ENCODE measurements at places on chromosomes 7 and 10.

DNA sequence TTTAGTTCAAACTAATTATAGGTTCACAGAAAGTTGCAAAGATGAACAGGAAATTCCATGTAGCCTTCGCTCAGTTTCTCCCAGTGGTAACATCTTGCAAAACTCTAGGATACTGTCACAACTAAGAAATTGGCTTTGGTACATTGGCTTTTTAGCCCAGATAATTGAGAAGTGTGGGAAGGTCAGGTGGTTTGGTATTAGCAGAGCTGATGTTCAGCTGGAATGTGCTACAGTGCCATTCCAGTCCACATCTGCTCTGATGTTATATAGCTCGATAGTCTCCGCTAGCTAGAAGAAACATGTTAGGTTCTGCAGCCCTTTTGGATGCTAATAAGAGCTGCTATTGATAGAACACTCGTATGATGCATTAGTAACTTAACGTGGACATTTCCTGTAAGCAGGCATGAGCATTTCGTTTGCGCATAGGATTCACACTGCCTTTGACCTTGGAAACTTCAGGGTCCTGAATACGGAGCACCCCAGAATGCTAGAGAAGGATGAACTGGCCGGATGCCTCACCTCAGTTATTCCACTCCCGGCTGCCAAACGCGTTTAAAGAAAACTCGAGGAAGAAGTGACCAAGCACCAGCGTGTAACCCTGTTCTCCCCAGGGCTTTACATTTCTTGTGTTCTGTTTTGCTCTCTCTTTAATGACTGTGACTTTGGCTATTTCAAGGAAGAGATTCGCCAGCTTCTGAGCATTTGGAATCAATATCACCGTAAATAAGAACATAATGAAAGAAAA lies 271.4 kb downstream of the GALNT17 start:
- no peak for DNase-seq

DNA sequence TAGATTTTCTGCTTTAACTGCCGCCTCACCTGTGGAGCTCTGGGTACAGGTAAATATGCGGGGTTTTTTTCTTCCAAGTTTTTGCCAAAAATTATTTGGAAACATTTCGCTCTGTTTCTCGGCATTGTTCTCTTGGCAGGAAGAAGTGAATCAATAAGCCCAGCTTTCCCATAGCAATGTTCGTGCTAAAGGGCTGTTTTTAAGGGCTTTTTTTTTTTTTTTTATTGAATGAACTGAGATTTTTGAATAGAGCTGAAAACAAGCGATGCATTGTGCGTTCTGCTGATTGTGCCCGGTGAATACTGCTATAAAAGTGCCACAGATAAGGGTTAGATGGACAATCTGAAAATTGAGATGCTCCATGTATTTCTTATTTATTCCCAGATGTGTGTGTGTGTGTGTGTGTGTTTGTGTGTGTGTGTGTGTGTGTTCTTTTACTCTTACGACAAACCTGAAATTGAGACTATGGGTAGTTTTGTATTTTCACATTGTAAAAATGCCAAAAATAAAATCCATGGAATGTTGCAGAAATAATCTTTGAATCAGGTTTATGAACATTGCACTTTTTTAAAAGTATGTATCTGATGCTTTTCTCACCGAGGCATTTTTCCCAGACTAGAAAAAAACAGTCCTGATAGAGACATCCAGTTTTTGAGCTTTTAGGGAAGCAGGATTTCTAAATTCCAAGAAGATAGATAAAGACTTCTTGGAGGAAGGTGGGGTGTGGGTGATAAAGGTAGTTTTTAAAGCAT lies 30.5 kb downstream of the KIAA1217 start:
- DNase-seq: no peak

DNA sequence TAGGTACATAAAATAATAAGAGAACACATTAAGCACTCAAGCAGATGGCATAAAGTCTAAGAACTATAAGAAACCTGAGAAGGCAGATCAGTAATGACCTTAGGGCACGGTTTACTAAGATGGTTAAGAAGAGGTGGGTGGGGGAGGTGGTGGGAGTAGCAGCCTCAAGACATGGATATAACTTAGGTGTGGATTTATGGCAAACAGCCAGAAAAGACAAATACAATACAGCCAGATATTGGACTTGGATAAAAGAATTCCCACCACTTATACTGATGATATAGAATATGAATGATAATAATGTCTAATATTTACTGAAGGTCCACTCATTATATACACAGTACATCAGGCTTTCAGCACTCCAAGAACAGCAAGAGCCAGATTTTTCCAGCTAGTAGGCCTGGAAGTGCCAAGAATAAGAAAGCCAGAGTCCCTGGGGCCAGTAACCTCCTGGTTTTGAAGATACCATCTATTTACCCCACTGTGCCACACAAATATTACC lies 11.9 kb downstream of the DPY19L1 start:
- no peak for DNase-seq

GRCh38 chr10:92142949-92143348 lies 147.9 kb downstream of the CPEB3 start:
- DNase-seq: no peak

GRCh38 chr10:61662794-61663259 lies at the start of gene CABCOCO1:
TSS of gene CABCOCO1 (plus strand) at chr10:61662929. CDS start at chr10:61662973, 44 bp downstream.
- no peak for DNase-seq

DNA sequence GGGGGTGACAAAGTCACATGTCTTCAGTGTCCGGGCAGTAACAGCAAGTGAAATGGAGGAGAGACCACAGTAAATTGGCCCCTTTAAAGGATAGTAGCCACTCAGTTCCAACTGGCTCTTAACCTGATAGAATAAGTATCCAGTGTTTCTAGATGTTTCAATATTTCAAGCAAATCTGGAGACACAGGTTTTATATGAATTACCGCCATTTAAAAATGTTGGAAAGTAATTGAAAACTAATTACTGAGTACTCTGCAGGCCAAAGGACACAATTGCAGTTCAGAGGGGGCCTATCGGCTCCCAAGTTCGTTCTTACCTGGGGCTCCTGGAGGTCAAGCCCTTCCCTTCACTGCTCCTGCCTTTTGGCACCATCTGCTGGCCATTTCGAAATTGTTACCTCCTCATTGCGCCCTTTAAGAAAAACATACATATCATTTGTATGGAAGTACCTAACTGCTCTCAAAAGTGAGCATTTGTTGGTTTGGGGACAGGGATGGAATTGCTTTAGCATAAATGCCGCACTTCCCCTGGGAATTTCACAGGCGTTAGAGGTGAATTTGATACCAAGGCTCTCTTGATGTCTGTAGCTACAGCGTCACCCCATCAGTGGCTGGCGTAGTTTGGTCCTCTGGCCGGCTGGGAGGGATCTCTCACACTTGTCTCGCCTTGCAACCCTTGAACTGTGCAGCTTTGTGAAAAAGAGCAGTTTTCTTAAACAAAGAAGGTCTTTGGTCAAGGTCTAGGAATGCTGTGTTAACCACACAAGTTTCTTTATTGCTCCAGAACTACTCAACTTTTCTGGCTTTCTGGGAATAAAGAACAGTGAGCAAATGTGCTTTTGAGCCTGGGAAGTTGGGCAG lies 220.0 kb downstream of the ARHGAP21 start:
- no peak for DNase-seq

DNA sequence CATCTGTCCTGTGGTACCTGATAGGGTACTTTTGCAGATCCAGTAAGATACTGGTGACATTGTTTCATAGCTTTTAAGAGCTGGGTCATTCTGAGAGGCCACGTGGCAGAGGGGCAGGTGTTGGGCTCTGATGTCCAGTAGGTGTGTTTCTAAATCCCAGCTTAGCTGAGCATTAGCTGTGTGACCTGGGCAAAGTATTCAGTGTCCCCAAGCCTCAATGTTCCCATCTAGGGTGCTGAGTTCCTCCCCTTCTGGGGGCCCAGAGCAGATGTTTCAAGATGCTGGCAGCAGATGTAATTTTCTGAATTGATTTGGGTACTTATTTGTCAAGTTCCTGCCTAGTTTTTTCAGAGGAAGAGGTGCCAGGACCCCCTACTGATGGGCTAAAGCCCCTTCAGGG lies 52.9 kb downstream of the NEURL1 start:
- no peak for DNase-seq

- no peak for DNase-seq
Observed at GRCh38 chr7:125391921-125392320, 462.3 kb upstream of the POT1 start.

DNA sequence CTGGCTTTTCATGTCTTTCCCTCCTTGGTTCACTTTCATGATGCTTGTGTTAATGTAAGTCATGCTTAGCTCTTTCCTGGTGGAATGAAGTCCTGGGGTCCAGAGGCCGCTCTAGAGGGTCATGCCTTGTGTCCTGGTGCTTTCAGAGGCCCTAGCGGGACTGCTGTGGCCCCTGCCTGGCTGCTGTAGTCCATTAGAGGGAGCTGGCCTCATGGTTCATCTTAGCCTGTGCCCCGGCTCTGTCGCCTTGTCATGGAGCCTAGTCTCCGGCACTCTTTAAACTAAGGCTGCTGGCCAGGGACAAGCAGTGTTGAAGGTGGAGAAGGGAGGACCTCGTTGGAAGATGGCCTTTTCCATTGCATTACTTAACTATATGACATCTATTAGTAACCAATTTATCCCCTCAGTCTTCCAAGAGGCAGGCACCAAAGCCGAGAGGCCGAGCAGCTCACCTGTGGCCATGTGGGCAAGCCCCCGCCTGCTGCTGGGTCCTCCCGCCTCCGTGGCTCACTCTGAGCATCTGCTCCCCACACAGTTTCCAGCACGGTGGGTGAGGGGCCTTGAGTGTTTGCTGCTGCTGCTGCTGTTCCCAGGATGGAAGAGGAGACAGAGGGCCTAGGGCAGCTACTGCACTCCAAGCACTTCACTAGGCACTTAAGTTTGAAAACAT lies 5.0 kb upstream of the NDUFB2 start:
- no peak for DNase-seq

- no peak for DNase-seq
Observed at GRCh38 chr10:124516181-124516580, 54.6 kb downstream of the LHPP start.

DNA sequence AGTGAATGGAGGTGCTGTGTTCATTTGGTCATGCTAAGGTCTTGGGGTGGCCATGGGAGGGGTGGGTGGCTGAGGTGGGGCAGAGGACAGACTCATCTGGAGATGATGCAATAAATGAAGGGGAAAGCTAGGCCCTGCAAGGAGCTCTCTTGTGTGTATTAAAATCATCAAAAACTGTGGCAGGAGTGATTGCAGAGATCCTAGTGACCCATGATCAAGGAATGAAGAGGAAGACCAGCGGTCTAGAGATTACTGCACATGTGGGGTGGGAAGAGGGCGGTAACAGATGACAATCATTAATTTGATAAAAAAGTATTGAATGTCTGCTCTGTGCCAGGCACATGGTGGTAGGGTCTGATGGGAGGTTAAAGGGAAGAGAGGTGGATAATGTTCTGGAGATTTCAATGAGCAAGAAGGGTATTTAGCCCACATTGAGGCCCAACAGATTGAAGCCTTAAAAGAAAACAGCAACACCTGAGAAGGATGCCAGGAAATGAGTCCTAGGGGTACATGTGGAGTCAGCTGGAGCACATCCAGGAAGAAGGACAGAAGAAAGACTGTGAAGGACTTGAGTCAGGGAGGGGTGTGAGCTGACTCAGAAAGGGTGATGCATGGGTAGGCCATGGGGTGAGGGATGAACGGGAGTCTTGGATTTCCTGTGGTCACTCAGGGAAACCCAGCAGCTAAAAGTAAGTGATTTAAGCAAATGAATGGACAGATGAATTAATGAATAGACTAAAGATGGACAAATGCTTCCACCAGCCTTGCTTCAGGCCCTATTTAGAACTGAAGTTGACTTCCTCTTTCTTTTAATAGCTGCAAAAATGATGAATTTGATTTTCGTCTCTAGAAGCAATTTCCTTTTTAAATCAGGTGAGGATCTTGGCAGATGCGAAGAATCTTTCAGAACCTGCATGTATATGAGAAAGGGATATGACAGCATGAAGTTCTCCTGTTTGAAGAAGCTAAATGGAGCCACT lies 83.1 kb upstream of the IGFBP3 start:
- DNase-seq: no peak

DNA sequence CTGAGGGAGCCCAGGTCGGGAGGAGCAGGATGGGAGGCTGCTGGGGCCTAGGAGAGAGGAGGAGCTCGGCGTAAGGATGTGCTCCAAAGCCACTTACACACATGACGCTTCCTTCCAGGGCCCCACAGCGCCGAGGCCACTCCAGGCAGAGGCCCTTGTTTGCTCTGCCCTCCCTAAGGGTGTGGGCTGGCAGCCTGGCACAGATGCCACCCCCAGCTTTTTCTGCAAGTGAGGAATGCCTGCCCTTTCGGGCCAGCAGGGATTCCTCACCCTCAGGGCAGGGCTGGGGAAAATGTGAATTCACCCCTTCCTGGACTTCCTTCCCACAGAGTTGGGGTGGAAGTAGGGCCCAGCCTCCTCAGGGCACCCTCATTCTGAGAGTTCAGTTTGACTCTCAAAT lies 5.6 kb upstream of the AQP1 start:
- no peak for DNase-seq

GRCh38 chr10:70250961-70251680 lies 17.9 kb upstream of the PPA1 start:
- no peak for DNase-seq

- DNase-seq: no peak
Observed at GRCh38 chr10:11705722-11706121, 36.5 kb upstream of the ECHDC3 start.

- peak; percentile 81 for DNase-seq
Observed at GRCh38 chr7:140062528-140063299, at the start of gene PARP12. TSS of gene PARP12 (minus strand) at chr7:140062951. CDS start at chr7:140062847, 104 bp downstream.

DNA sequence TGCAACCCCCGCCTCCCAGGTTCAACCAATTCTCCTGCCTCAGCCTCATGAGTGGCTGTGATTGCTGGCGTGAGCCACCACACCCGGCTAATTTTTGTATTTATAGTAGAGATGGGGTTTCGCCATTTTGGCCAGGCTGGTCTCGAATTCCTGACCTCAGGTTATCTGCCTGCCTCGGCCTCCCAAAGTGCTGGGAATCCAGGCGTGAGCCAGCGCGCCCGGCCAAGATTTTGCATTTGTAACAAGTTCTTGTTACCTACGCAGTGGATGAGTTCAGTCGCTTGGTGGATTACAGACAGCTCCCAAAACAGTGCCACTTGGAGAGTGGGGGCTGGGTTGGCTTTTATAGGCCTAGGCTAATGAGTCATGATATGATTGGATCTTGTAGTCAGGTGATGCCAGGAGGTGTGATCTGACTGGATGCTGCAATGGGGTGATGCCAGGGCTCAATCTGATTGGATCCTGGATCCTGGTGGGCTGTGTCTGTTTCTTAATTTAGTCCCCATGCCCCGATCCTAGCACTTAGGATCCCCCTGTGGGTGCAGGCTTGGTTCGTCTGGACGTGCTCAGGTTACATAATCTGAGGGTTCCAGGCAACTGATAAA lies 20.3 kb downstream of the SBDS start:
- DNase-seq: no peak

DNA sequence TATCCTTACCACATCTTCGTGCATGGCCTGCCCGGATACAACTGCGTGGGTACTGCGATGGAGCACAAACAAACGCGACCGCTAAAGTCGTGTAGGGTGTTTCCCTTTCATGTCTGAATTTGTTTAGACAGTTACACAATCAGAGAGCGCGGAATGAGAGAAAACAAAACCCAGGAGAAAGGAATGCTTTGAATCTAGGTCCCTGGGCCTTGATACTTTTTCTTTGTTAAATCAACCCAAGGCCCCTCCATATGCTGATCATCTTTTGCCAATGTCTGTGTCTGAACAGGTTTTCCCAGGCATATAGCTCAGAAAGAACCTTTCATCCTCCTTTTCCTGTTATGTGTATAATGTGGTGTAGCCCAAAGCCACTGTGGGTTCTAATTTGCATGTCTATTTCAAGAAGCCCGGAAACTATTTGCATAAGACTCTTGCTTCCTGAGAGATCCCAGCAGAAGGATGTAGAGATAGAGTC lies 145.8 kb downstream of the FRMD4A start:
- DNase-seq: no peak
